Bronchial smooth muscle cell (primary cell): ENCODE measurements at places on chromosomes 16 and 17. TPM values are rescaled to one million over a fixed set of nuclear protein-coding genes. Genes with fewer than 3 reads are reported as not detected.

The SPATA32 gene
- not detected in 2 replicates for total RNA-seq

The SBK1 gene
- total RNA-seq: not detected in 2 replicates

The ZNF778 gene
- total RNA-seq: 11.3 and 15.7 TPM in 2 replicates

The CBLN1 gene
- not detected in 2 replicates for total RNA-seq

The TMEM106A gene
- total RNA-seq: 0.77 and 0.95 TPM in 2 replicates

The TNFSF13 gene
- 0.34 and 1.7 TPM in 2 replicates for total RNA-seq

The PRAC2 gene
- total RNA-seq: not detected in 2 replicates

The ZP2 gene
- not detected in 2 replicates for total RNA-seq

The C1QL1 gene
- 0.32 and 1.1 TPM in 2 replicates for total RNA-seq

The SERPINF2 gene
- 0.17 TPM in 1 of 2 replicates, not detected in the other for total RNA-seq

The SPIRE2 gene
- 1.5 and 1.6 TPM in 2 replicates for total RNA-seq

The NECAB2 gene
- total RNA-seq: under 0.01 TPM in 1 of 2 replicates, not detected in the other

The EVPL gene
- 0.09 and 0.16 TPM in 2 replicates for total RNA-seq

The G6PC1 gene
- total RNA-seq: 0.16 TPM in 1 of 2 replicates, not detected in the other

The C16orf86 gene
- 3.3 and 3.9 TPM in 2 replicates for total RNA-seq

The ESRP2 gene
- total RNA-seq: 0.09 and 0.16 TPM in 2 replicates

The USP10 gene
- total RNA-seq: 27.9 and 30.7 TPM in 2 replicates

The TSNAXIP1 gene
- 0.95 and 1.5 TPM in 2 replicates for total RNA-seq

The PRSS8 gene
- 0.09 TPM in 1 of 2 replicates, not detected in the other for total RNA-seq

The HS3ST3A1 gene
- 11.2 and 26.8 TPM in 2 replicates for total RNA-seq

The C17orf107 gene
- 3.2 and 3.5 TPM in 2 replicates for total RNA-seq

The FOXF1 gene
- 7.1 TPM in 2 replicates for total RNA-seq

The CCL16 gene
- not detected in 2 replicates for total RNA-seq

The FSCN2 gene
- 1.7 and 2.8 TPM in 2 replicates for total RNA-seq

The SEPTIN12 gene
- not detected in 2 replicates for total RNA-seq

The NPW gene
- total RNA-seq: 0.47 and 0.60 TPM in 2 replicates

The HOXB9 gene
- not detected in 2 replicates for total RNA-seq

The LLGL2 gene
- total RNA-seq: 0.47 and 0.52 TPM in 2 replicates

The TLCD3B gene
- not detected in 2 replicates for total RNA-seq

The KRT39 gene
- total RNA-seq: 0.16 and 0.17 TPM in 2 replicates

The NOD2 gene
- total RNA-seq: under 0.01 TPM in 1 of 2 replicates, not detected in the other

The USP43 gene
- total RNA-seq: 0.09 TPM in 1 of 2 replicates, not detected in the other

The ZMYND15 gene
- 0.09 TPM in 1 of 2 replicates, not detected in the other for total RNA-seq
